ENCODE measurements at places on chromosomes 1 and 21. TPM values are rescaled to one million over a fixed set of nuclear protein-coding genes. Genes with fewer than 3 reads are reported as not detected.

The GBP6 gene
- 0.03 TPM for polyA plus RNA-seq

DNA sequence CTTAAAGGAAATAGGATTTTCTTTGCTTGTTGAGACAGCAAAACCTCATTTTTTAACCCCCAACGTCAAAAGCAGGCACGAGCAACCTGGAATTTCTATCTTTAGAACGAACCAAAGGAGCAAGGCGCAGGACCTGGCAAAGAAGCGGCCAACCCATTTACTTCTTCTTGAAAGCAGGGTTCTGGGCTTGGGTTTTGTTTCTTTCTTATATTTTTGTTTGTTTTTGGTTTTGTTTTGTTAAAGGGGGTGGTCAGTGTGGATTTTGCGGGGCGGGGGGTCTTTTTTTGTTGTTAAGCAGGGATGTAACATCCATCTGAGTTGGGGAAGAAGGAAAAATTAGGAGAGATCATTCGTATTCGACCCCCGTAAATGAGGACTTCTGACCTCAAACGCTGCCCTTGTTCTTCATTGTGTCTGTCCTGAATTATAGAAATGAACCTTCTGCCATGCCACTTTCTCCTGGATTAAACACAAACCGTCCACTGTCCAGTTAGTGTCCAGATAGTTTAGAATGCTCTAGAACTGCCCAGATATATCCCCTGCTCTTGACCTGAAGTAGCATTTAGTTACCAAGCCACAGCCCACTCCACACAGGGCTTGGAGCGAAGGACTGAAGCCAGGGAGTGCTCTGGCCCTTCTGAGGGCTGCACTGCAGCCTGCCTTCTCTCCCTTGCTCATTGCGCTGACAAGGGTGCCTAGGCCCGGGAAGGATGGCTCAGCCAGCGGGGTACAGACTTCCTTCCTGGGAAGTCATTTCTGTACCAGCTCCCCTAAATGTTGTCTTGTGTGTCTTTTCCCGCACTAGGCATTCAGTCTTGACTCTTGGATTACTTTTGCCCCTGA lies 909 bp upstream of the APP start:
- no peak for DNase-seq

GRCh38 chr1:178143730-178144690 lies 50.1 kb downstream of the RASAL2 start:
- no peak for DNase-seq

GRCh38 chr21:24200052-24200451 lies 1407.2 kb downstream of the MRPL39 start:
- no peak for DNase-seq

GRCh38 chr21:42366292-42367010 lies at the start of gene TFF1:
Gene TFF1, minus strand, starts transcription at chr21:42366535. Its CDS starts 40 bp downstream, at chr21:42366495.
- no peak for DNase-seq
